Natural killer cell treated with Interleukin-12 subunit alpha and Interleukin-12 subunit beta and Interleukin-15 and Interleukin-18, amount 100 ng/mL, for 72 hours (primary cell): ENCODE measurements at places on chromosomes 12 and 14. TPM values are rescaled to one million over a fixed set of nuclear protein-coding genes. Genes with fewer than 3 reads are reported as not detected.

Gene ZNF385A
- total RNA-seq: 1.1 TPM

Gene LRTM2
- not detected for total RNA-seq

Gene CCDC196
- total RNA-seq: not detected

Gene HOXC6
- not detected for total RNA-seq

Gene PROX2
- 0.56 TPM for total RNA-seq

Gene PPM1A
- 42.6 TPM for total RNA-seq

Gene GYS2
- not detected for total RNA-seq

Gene KRT6B
- not detected for total RNA-seq

Gene SRRM4
- not detected for total RNA-seq

Gene FMNL3
- 86.9 TPM for total RNA-seq

Gene SYNE3
- 62.4 TPM for total RNA-seq

Gene KITLG
- total RNA-seq: not detected

Gene OLR1
- total RNA-seq: not detected

Gene COX8C
- not detected for total RNA-seq

Gene COPZ1
- 158 TPM for total RNA-seq

Gene DAO
- total RNA-seq: not detected

Gene PPP1CC
- 140 TPM for total RNA-seq

Gene HHIPL1
- not detected for total RNA-seq

Gene GPR65
- total RNA-seq: 20.4 TPM

Gene DNAJC22
- total RNA-seq: not detected

Gene LBHD2
- not detected for total RNA-seq

Gene OR4K2
- not detected for total RNA-seq

Gene CMTM5
- not detected for total RNA-seq

Gene FOXN4
- not detected for total RNA-seq

Gene SPTB
- 0.07 TPM for total RNA-seq

Gene RHEBL1
- total RNA-seq: 21.9 TPM

Gene KRT83
- not detected for total RNA-seq

Gene JPH4
- not detected for total RNA-seq

Gene NEUROD4
- not detected for total RNA-seq

Gene RTN1
- not detected for total RNA-seq

Gene LPAR5
- total RNA-seq: 5.6 TPM

Gene EML5
- total RNA-seq: 4.0 TPM

Gene CARMIL3
- total RNA-seq: 0.50 TPM

Gene ERBB3
- not detected for total RNA-seq

Gene CLEC2A
- not detected for total RNA-seq

Gene C12orf54
- not detected for total RNA-seq

Gene PELI2
- 2.4 TPM for total RNA-seq

Gene TUNAR
- total RNA-seq: not detected

Gene CCDC175
- total RNA-seq: not detected

Gene COL2A1
- not detected for total RNA-seq

Gene TSHR
- not detected for total RNA-seq

Gene KLRC1
- total RNA-seq: 63.9 TPM

Gene TAS2R9
- total RNA-seq: not detected

Gene B3GNT4
- not detected for total RNA-seq

Gene EML1
- not detected for total RNA-seq

Gene SP7
- total RNA-seq: not detected

Gene TMEM30B
- 0.81 TPM for total RNA-seq

Gene GPR162
- total RNA-seq: not detected

Gene SSTR1
- not detected for total RNA-seq

Gene PIGH
- total RNA-seq: 37.4 TPM

Gene SCN8A
- total RNA-seq: 0.50 TPM

Gene ANKRD33
- total RNA-seq: not detected

Gene GRIN2B
- not detected for total RNA-seq

Gene GLIPR1L1
- not detected for total RNA-seq

Gene KLRF1
- 1.7 TPM for total RNA-seq

Gene SNW1
- 82.4 TPM for total RNA-seq

Gene FOXG1
- not detected for total RNA-seq
